ENCODE measurements at places on chromosomes 2 and 18.
A peak's percentile ranks its signal among the peaks of the same experiment; 100 is the strongest.

DNA sequence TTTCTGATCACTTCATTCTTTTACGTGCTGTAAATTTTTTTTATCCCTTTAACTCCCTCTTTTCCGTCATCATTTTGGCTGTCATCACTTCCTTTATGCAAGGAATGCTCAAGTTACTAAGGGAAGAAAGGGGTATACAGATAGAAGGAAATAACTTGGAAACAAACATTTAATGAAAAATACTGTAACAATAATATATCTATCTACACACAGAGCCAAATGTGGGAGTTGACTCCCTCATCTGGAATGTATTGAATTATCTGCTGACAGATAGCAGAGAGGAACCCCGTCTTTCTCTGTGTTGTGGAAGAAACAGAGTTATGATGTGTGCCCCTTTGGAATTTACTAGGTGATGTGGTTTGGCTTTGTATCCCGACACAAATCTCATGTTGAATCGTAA is 182.5 kb upstream of the NXPH2 start:
- no peak for DNase-seq

- DNase-seq, result no peak
These were observed 4.3 kb downstream of the UGT1A9 start for GRCh38 chr2:233676046-233676445.

DNA sequence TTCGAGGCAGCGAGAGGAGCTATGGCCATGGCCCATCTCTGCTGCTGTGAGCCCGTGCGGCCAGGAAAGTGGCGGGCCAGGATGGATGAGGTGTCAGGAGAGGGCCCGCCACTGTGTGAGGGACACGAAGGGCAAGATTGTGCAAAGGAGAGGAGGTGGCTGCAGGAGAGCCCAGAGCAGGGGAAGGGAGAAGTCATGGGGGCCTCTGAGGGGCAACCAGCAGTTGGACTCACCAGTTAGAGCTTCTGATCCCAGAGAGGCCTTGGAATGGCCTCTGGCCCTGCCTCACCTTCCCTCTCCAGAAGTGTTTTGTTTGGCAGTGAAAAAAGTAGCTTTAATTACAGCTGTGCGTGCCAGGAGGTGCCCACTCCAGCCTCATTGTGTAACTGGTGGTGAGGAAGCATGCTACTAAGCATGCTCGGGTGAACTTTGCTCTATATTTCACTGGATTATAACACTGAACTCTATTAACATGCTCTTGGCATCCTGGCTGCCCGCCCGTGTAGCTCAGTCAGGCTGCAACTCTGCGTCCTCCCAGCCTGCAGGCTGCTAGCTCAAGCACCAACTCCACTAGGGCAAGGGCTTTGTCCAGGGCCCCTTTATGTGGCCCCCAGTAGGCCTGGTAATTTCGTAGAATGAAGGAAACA is 34.2 kb downstream of the IMPA2 start:
- no peak for DNase-seq

DNA sequence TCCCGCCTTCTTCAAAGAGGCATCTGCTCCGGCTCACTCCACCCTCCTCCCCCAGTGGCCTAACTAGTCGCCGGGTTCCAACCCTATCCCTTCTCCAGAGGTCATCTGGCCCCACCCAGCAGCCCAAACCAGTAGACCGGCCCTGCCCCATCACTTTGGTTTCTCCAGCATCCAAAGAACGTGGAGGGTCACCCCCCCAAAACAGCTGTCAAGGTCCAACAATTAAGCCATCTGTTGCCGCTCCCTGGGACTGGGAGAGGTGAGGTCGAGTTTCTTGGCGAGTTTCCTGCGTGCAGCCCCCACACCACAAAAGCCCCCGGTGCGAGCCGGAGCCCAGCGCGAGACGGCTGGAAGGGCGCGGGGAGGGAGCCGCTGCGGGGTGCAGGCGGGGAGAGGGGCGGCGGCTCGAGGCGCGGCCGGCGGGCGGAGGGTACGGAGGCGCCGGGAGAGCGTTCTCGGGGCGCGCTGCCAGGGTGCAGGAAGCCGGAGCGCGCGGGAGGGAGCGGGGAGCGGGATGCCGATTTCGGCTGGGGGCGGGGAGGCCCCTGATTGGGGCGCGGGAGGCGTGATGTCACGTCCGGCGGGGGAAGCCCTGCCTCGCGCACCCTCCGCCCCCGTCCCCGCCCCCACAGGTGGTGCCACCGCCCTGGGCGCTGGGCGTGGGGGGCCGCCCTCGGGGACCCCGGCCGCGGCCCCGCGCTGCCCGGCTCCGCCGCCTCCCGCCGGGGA is 571 bp upstream of the GPC1 start:
- DNase-seq, result peak; percentile 85

DNA sequence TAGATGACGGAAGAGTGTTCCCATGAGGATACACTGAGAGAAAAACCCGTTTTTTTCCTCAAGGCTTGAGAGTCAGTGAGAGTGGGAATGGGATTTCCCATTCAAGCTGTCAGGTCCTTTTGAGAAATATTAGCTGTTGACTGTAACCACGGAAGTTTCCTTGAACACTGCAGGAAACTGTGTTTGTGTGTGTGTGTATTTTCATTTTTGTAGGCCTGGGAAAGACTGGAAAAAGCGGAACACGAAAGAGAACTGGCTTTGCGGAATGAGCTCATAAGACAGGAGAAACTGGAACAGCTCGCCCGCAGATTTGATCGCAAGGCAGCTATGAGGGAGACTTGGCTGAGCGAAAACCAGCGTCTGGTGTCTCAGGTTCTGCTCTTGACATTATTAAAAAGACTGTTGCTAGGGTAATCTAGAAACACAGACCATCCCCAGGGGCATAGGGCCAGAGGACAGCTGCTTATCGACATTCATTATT is 98.8 kb upstream of the EML6 start:
- no peak for DNase-seq
